HFFc6 (cell line): ENCODE measurements at places on chromosomes 16 and 17.

GRCh38 chr17:58315750-58316149, 12.8 kb downstream of the TSPOAP1 start:
- DNase-seq = no peak

DNA sequence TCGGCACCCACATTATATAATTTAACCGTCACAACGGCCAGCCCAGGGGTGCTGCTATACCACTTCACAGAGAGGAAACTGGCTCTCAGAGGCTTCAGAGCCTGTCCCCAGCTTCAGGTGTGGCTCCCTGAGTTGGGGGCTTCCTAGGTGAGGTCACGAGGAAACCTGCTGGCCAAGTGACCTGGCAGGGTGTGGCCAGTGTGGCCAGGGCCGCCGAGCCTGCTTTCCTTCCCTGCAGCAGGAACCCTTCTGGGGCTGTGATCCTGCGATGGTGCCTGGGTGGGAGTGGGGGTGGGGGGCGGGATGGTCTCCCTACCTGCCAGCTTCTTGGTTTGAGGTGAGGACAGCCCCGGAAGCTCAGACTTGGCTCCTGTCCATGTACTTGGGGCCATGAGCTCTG, 39.9 kb downstream of the ADCY7 start:
- no peak for DNase-seq

DNA sequence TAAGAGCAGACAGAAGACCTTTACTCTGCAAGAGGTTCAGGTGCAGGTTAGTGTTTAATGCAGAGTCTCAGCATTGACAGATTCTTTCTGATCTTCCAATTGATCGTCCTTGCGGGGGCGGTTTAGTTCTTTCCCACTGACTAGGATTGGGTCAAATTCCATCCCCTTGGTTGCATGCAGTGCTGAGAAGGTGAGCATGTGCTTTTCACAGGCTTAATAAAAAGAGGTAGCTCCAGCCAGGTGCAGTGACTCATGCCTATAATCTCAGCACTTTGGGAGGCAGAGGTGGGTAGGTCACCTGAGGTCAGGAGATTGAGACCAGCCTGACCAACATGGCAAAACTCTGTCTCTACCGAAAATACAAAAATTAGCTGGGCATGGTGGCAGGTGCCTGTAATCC, 7.5 kb upstream of the ITGAD start:
- DNase-seq = no peak

DNA sequence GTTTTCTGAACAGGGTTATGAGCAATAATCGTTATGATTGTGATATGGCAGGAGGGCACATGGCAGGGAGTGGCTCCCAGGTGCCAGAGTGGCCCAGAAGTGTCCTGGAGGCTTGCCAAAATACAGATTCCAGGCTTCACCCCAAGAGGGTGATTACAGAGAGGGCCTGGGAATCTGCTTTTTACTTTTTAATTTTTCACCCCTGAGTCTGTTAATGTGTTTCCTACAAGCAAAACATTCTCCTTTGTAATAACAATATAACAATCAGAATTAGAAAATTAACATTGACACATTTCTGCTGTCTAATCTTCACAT, 212.4 kb downstream of the SNX29 start:
- DNase-seq = no peak

- no peak for DNase-seq
Observed at GRCh38 chr16:31201582-31202413, 762 bp downstream of the PYCARD start.

- DNase-seq = no peak
Observed at GRCh38 chr17:10585529-10585928, 36.1 kb upstream of the MYH2 start.

DNA sequence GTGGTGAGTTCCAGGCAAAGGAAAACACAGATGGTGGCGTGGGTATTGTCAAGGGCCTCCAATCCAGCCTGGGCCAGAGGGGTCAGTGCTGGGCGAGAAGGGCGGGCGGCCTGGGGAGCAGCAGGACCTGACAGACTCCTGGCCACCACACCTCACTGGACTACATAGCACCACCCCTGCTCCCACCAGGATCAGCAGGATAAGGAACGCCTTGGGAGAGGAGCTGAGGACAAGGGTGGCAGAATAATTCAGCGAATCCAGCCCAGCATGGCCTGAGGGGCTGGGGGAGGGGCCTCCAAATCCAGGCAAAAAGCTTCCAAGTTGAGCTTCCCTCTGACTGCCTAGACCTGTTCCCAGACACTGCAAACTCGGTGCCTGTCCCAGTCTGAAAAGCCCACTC, 6.5 kb downstream of the DLX4 start:
- no peak for DNase-seq

GRCh38 chr17:6870841-6871240, 39.3 kb upstream of the TEKT1 start:
- no peak for DNase-seq

DNA sequence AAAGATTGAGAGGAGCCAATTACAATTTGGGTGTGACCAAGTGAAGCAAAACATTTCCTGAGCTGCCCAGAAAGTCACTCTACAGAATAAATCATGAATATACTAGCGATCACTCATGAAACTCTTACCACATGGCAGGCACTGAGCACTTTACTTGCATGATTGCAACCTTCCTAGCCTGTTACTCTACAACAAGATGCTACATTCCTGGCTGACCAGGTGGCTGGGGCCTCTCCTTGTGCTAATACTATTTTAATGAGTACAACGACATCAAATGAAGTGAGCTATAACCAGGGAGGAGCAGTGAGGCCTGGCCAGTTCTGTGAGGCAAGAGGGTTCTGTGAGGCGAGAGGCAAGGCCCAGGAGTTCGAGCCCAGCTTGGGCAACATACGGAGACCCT, 75.2 kb downstream of the CPPED1 start:
- no peak for DNase-seq

- no peak for DNase-seq
Observed at GRCh38 chr16:70687102-70687511, 1.3 kb upstream of the MTSS2 start.

DNA sequence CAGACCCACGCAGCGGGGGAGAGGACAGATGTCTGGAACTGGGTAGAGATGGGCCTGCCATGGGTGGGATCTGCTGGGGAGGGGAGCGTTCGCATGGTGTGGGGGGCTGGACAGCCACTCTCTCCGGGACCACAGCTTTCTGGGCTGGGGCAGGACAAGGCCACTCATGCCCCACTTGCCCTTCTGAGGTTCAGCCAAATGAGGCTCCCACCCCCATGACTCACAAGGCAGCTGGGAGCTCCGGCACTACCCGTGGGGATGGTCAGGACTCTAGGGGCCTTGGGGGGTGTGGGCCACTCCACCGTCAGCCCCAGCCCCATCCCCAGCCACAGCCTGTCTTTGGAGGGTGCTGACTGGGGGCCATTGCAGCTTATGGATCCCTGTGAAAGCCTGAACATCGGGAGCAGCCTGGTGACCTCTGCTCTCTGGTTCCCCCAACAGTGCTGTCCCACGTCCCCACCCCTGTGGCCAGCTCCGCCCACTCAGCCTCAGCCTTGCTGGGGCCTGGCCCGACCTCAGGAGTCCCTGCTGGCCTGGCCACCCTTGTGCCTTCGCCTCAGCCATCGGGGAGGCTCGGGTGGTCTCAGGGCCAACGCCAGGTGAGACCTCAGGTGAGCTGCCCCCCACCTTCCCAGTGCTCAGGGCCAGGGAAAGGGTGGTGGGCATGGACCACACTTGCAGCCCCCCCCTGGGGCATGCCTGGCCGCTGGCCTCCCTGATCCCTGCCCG, 4.7 kb upstream of the CDH15 start:
- DNase-seq = no peak

DNA sequence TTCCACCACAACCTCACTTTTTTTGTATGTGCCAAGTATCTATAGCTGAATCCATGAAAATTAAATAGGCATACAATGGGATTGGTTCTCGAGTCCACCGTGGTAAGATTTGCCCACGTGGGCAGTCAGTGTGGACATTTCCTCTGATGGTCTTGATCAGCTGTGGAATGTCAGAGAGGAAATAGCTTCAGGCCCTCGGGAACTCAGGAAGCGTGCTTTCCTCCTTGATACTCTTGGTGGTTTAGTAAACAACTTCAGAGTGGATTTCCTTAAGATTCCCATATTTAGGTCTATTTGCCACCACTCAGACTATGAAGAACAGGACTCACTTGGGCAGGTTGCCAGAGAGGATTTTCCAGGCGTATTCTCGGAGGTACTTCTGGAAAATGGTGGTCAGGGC, 152.5 kb downstream of the VPS53 start:
- DNase-seq = no peak

DNA sequence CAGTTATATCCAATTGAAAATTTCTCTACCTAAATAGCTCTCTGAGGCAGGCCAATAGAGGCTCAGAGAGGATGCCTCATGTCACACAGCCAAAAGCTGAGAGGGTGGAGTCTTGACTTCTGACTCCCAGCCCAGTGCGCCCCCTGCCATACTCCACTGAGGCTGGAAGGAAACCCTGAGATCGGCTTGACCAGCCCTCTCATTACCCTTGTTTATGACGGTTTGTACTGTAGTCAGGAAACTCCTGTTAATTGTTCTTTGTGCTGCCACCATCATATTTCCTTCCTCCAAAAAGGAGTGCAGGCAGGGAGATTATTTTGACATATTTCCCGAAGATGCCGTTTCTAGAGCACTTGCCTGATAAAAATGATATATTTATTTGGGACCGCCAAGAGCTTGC, 107.9 kb downstream of the AIPL1 start:
- no peak for DNase-seq

DNA sequence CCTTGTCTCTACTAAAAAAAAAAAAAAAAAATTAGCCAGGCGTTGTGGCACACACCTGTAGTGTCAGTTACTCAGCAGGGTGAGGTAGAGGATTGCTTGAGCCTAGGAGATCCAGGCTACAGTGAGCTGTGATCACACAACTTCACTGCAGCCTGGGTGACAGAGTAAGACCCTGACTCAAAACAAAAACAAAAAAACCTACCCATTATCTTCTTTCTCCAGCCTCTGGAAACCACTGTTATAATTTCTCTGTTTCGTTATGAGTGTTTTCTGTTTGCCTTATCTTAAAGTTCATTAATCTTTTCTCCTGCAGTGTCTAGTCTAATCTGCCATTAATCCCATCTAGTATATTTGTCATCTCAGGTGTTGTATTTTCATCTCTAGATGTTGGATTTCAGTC, 18.6 kb upstream of the CLTC start:
- no peak for DNase-seq

DNA sequence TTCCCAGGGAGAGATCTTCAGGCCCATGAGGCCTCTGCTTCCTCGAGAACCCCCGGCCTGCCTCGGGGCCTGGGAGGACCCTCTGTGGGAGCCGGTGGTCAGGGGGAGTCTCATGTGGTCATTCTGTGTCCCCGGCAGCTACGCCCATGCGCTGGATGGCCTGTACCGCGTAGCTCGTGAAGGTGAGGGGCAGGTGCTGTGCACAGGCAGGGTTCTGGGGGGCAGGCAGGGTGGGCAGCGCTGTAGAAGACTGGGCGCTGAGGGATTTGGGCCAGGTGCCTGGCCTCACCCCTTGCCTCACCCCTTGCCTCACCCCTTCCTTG, 4.6 kb downstream of the SLC25A10 start:
- no peak for DNase-seq

DNA sequence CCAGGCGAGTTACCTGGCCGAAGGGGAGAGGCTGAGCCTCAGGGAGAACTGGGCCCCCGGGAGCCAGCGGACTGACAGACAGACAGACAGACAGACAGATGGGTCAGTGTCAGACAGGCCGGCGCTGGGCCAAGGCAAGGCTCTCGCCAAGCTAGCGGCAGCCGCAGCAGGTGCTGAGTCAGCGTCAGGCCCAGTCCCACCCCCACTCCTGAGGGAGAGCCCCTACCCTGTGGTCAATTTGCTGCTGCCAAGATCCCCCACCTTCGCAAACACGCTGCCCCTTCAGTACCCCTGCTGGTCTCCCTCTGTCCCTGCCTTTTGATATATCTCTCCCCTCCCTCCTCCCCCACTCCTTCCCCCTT, 1.5 kb downstream of the FGF11 start:
- DNase-seq = no peak

DNA sequence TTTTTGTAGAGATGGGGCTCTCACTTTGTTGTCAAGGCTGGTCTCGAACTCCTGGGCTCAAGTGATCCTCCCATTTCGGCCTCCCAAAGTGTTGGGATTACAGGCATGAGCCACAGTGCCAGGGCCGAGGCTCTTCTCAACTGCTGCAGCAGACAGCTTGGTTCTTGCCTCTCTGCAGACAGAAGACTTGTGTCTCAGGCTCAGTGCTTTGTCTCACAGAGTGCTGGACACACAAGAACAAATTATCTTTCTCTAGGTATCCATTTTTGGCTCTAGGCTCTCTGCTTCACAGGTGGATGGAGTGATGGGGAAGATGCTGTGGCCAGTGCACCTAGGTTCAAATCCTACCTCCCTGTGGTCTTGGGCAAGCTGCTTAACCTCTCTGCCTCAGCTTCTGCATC, 80.8 kb upstream of the RNU2-1 start:
- DNase-seq = no peak

DNA sequence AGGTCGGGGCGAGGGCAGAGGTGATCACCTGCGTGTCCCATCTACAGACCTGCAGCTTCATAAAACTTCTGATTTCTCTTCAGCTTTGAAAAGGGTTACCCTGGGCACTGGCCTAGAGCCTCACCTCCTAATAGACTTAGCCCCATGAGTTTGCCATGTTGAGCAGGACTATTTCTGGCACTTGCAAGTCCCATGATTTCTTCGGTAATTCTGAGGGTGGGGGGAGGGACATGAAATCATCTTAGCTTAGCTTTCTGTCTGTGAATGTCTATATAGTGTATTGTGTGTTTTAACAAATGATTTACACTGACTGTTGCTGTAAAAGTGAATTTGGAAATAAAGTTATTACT, 28.9 kb downstream of the STH start:
- DNase-seq = no peak

DNA sequence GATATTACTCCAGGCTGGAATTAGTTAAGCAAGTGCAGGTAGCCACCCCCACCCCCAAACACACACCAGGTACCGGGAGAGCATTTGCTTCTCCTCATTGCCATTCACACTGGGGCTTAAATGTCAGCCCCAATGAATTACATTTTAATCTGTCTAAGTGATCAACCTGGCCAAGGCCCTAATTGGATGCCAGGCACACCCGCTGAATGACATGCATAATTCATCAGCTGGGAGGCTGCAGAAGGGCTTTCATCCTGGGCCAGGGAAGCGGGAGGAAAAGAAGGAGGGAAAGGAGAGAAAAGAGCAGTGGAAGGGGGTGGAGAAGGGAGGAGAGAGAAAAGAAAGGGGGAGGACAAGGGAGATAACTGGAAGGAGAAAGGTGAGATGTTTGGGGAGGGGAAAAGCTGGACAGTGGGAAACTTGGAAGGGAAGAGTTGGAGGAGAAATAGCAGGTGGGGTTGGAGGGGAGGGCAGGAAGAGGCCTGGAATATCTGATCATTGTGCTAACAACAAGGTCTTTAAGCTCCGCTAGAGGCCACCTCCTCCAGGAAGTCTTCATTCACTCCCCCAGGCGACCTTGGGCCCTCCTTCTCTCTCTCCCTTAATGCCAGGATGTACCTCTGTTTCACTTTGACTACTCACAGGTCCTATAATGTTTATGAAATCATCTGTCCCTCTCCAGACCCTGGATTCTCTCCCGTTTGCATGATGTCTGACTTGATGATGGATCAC, 40.1 kb upstream of the CES5A start:
- DNase-seq = no peak

- DNase-seq = no peak
Observed at GRCh38 chr17:8314797-8315763, 5.0 kb downstream of the ARHGEF15 start.

- no peak for DNase-seq
Observed at GRCh38 chr16:53546988-53547391, 44.0 kb upstream of the AKTIP start.
